ENCODE measurements at places on chromosomes 16 and 17.
A peak's percentile ranks its signal among the peaks of the same experiment; 100 is the strongest.

DNA sequence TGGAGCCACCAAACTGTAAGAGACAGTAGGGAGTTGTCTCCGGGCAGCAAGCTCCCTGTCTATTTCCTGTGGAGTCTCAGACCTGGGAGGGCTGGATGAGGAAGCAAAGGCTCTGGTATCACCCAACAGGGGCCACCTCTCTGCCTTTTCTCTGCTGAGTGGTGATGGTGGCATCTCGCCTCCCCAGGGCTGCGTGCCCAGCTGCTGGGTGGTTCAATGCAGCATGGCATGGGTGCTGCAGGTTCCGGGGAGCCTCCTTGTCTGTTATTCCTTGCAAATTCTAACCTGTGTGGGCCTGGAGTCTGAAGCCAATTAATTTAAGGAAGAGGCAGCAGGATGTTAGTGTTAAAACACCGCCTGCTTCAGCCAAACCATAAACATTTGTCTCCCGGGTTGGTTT, 78.2 kb downstream of the CCDC182 start:
- ATAC-seq = no peak

DNA sequence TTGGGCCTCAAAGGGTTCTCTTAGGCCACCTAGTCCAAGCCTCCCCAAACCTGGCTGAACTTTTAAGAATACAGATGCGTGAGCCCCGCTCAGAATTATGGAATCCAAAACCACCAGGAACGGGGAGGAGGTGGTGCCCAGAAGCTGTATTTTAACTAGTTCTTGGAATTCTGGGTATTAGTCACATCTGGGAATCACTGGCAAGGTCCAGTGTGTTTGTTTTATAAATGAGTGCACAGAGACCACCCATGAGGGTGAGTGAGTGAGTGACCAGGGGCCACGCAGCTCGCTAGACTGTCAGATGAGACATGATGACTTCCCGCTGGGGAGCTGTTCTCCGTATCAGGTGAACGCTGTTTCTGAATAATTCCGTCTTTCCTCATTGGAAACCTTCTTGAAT, 14.2 kb downstream of the KLHL36 start:
- no peak for ATAC-seq

DNA sequence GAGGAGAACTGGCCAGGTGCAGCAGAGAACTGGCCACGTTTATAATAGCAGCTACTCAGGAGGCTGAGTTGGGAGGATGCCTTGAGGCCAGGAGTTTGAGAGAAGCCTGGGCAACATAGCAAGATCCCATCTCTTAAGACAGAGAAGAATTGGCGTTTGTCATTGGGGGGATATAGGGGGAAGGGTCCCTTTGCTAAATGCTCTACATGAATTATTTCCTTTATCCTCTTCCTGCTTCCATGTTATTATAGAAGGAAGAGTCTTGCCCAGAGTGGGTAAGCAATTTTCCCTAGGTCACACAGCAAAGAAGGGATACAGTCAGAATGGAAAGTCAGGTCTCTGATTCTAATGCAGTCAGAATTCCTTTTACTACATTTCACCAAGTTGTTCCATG, 68.0 kb downstream of the MYH11 start:
- no peak for ATAC-seq

GRCh38 chr16:21218153-21218552, 6.8 kb upstream of the ZP2 start:
- no peak for ATAC-seq

GRCh38 chr17:79407385-79407784, 203.5 kb downstream of the RBFOX3 start:
- ATAC-seq = no peak

- no peak for ATAC-seq
Measured at GRCh38 chr16:30481381-30481780, 8.8 kb downstream of the ITGAL start.

DNA sequence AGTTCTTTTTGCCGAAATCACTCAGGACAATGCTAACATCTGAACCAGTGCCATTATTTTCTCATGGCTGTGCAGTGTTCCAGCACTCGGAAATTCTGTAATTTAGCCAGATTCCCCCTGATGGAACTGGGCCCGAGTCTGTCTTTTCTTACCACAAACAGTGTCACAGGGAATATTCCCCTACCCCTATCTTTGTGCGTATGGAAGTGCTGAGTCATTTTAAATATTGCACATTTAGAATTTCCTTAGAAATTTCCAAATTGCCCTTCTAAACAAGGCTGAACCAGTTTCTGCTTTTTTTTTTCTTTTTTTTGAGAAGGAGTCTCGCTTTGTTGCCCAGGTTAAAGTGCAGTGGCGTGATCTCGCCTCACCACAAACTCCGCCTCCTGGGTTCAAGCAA, 88.0 kb upstream of the CREBBP start:
- no peak for ATAC-seq

- peak; percentile 80 for ATAC-seq
Measured at GRCh38 chr17:46811978-46812583, 6.4 kb downstream of the WNT3 start.

GRCh38 chr16:86002178-86002900, 103.4 kb downstream of the IRF8 start:
- ATAC-seq = no peak

DNA sequence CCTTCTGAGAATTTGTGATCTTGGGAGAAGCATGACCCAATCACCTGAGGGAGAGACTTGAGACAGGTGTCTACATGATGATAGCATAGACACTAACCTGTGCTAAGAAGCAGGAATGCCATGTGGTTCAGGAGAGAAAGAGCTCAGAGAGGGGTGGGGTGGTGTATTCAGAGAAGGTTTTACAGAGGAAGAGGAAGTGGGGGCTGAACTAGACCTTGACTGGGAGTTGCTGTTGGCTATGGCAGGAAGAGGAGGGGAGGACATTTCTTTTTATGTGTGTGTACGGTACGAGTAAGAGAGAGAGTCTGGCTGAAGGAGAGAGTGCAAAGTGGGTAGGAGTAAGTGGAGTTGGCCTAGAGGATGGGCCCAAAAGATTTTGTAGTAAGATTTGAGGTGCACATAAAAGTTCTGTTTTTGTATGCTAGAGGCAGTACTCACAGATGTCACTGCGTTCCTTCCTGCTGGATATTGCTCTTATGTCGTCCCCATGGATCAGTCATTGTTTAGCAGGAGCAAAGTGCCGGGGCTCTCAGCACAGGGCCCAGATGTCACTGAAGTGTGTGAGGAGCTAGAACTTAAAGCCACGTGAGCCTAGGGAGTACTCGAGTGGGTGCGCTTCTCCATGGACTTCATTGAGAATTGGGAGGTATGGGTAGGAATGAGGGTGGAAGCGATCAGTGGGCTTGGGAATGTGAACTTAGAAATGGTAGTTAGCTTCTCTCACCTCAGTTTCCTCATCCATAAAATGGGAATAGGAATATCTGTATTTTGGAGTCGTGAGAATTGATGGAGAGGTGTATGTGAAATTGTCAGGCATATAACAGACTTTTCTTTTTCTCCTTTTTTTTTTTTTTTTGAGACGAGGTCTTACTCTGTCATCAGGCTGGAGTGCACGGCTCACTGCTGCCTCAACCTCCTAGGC, 22.1 kb downstream of the SLC7A6 start:
- no peak for ATAC-seq

- ATAC-seq = no peak
Measured at GRCh38 chr17:18262111-18262510, 1.6 kb downstream of the MIEF2 start.

GRCh38 chr17:47120521-47121095, 68.5 kb downstream of the CDC27 start:
- no peak for ATAC-seq

GRCh38 chr17:28960256-28961061, 9.1 kb upstream of the PHF12 start:
- no peak for ATAC-seq

DNA sequence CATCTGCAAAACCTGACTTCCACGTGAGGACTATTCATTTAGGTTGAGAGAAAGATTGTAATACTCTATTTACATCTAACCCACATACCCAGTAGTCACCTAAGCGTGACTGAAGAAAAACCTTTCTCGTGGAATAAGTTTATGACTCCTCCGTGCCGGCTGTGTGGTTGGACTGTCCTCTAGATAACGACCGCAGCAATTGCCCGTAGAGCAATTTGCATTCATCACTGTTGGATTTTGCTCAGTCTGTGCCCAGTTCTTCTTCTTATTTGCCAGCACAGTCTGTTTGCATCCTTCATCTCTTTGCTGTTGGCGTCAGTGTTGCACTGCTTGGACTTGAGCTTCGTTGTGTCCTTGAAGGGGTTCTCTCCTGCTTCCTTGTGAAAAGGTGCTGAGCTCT, 131.3 kb downstream of the CYB561 start:
- ATAC-seq = no peak

GRCh38 chr16:54687043-54687899, 243.4 kb upstream of the IRX5 start:
- peak; percentile 74 for ATAC-seq

DNA sequence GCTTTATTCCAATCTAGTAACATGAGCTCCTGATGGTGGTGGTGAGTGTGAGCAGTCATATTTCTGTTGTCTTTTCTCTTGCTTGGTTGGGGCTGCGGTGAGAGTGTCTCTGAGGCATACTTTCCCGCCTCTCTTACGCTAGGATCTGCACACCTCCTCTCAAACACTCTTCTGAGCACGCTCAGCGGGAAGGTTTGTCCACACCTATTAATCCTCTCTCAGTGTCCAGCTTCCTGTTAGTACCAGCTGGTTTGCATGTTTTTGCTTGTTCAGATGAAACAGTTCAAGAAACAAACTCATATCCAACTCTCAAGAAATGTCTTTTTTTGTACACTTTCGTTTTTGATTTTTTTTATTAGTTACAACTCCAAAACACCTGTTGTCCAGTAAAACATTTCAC, 89.5 kb downstream of the CCDC182 start:
- ATAC-seq = peak; percentile 52

DNA sequence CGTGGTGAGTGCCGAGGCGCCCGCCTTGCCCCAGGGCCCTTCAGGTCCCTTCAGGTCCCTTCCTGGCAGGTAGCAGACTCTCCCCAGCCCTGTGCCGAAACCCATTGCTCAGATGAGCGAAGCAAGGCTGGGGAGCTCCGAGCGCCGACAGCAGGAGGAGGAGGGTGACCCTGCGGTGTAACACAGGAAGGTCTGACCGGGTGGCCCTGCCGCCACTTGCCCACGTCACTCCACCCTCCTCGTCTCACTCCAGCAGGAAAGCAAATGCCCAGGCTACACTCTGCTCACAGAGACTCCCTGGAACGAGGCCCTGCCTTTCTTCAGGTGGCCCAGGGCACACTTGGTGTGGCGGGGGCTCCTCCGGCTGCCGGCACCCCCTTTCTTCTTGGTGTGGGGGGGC, 57.2 kb downstream of the ACTG1 start:
- no peak for ATAC-seq

- no peak for ATAC-seq
Measured at GRCh38 chr17:17366235-17366634, 63.1 kb downstream of the NT5M start.

- ATAC-seq = no peak
Measured at GRCh38 chr16:24971718-24972117, 43.5 kb downstream of the ARHGAP17 start.

DNA sequence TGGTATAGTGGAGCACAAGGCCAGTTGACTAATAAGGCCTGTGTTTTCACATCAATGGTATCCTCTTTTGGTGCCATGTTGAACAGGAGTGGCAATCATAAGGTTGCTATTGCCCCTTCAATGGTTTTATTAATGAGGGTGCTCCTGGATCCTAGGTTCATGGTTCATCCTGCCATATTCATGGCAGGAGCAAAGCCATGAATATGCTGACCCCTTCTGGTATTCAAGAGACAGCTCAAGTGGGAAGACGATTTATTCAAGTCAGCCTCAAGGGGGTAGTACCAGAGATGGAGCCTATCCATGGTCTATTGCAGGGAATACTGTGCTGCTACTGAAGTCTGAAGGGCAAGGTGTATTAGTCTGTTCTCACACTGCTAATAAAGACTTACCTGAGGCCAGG, 2.6 kb downstream of the ABCA9 start:
- ATAC-seq = no peak

DNA sequence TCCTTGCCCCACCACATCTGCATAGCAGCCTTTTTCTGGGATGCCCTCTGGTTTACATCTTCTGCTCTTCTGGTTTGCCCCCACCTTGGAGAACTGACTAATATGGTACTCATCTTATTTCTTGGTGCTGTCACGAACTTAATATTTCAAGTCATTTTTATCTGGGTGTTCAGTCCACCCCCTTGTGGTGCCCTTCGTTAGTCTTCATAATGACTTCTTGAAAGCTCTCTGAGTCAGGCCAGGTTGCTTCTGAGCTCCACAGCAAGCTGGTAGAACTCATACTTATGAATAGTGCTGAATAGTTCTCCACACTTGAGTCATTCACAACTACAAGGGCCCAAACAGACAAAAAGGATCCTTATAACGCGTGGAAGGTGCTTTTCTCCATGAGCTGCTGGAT, 35.8 kb upstream of the TEKT3 start:
- ATAC-seq = peak; percentile 38

DNA sequence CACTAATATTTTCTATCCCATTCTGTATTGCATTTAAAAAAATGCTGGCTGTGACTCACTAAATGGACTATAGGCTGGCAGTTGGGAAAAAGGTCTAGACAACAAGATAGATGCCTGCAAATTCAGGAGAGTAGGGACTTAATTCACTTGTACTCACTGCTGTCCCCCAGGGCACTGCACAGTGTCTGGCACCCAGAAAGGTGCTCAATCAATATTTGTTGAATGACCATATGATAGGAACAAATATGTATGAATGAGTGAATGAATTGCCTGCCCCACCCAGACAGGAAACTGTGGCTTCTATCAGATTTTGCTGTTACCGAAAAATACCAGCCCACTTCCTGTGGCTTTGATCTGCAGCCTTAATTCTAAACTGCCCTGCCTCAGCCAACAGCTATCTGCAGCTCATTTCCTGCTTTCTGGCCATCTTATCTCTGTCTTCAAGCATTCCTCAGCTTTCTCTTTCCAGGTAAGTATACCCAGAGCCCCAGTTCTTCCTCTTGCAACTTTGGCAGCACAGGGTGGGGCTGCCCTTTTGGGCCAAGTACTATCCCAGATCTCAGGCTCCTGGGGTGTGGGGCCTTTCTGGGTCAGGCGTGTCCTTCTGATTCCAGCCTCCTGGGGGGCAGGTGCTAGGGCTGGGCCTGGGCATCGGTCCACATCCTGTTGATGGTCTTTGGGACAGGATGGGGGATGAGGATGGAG, 15.3 kb upstream of the TNS4 start:
- ATAC-seq = no peak

DNA sequence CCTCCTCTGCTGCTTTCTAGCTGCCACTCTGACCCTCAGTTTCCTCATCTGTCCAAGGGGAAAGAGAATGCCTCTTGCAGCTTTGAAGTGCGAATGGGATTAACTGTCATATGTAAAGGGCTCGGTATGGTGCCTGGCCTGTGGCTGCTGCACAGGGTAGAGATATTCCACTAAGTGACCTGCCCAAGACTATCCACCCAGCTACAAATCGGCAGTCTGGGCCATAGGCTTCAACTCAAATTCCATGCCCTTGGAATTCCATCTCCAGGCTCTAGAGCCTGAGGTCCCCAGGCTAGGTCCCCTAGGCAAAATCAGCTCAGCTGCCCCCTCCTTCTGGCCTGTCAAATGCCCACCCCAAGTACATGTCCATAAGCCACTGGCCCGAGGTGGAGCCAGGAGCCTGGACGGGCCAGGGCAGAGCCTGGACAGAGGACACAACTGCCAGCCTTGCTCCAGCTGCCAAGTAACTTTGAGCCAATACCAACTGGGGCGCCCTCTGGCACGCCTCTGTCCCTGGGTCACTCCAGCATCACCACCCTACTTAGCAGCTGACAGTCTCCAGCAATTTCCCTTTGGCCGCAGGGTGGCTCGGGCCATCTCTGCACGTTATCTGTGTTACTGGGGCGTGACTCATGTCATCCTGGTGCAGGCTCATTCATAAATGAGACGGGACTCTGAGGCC, 57.2 kb downstream of the SDK2 start:
- ATAC-seq = peak; percentile 71

Data from motor neuron (in vitro differentiated cells).